ENCODE measurements at places on chromosomes 5 and 9.

DNA sequence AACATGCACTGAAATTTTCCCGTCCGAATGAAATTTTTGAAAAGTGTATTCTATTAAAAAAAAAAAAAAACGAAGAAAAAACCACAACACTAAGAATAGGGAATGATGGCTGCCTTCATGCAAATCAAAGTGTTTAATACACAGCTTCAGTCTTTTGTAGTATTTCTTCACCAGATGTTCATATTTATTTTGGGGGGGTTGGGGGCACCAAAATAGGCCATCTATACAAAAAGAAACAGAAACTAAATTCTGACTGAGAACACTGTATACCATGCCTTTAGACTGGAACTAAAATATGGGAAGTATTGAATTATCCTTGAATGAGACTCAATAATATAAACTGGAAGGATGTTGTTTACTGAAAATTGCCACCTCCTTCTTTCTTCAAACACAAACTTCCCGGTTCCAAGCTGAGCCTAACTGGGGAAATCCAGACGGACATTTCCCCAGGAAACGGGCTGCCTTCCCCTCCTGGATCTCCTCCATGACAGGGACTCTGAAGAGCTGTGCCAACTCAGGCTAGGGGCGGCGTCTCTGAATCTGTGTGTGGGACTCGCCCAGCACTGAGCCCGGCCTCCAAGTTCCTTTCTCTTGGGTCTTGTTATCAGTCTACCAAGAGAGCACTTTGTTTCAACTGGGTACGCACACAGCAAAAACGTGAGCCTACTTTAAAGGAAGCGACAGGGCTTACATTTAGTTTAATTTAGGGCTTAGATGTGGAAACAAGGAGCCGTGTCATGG, 511.3 kb upstream of the ADAMTS16 start:
- no peak for DNase-seq

DNA sequence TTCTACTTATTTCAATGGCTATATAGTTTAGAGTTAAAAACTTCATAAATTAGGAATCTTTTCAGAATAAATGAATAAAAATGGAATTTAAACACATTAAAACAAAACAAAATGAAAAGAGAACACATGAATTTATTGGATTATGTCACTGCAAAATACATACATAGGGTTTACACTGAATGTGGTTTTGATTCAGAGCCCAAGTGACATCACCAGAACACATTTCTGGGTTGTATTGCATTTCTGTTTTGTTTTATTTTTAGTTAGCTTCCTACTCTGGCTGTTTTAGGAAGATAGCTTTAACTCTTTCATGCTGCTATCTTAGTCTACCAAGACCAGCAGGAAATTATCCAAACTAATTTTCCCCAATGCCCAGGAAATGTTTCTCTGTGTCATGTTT, 1935.0 kb downstream of the EFNA5 start:
- no peak for DNase-seq

GRCh38 chr5:68087866-68088265, 127.7 kb upstream of the PIK3R1 start:
- no peak for DNase-seq

- no peak for DNase-seq
Measured at GRCh38 chr5:59207401-59207800, 624.5 kb downstream of the RAB3C start.

DNA sequence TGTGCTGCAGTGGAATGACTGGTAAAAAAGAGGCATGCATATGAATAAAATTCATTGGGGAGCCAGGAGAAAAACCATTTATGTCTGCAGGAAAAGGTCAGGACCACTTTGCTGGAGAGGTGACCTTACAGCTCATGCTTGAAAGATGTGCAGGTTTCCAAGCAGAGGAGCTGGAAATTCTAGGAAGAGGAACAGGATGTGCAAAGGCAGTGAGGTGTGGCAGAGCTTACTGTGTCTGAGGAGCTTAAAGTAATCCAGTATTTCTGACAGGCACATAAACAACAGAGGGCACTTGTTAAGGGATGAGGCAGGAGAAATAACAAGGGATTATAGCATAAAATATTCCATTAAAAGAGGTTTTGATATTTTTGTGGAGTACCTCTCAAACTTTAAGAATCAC, 203.2 kb downstream of the CD180 start:
- no peak for DNase-seq

- DNase-seq = no peak
Measured at GRCh38 chr9:80059979-80060378, 488.2 kb downstream of the TLE4 start.

DNA sequence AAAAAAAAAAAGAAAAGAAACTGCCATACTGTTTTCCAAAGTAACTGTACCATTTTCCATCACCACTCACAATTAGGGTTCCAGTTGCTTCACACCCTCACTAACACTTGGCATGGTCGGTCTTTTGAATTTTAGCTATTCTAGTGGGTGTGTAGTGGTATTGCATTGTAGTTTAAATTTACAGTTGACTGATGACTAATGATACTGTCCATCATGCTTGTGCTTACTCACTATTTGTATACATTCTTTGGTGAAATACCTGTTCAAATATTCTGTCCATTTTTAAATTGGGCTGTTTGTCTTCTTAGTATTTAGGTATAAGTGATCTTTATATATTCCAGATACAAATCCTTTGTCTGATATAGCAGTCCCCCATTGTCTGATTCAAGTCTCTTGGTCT, 36.2 kb upstream of the ZNF169 start:
- no peak for DNase-seq

DNA sequence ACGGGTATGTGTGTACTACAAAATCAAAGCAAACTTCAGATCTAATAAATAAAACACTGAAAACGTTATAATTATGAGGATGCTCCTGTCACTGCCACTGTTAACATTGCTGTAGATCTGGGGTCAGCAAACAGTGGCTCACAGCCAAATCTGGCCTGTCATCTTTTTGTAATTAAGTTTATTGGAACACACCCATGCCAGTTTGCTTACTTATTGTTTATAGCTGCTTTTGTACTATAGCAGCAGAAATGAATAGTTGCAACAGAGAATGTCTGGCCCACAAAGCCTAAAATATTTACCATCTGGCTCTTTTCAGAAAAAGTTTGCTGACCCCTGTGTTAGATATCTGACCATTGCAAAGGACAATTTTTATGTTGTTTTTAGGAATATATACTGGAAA, 32.1 kb downstream of the PRRC1 start:
- no peak for DNase-seq

DNA sequence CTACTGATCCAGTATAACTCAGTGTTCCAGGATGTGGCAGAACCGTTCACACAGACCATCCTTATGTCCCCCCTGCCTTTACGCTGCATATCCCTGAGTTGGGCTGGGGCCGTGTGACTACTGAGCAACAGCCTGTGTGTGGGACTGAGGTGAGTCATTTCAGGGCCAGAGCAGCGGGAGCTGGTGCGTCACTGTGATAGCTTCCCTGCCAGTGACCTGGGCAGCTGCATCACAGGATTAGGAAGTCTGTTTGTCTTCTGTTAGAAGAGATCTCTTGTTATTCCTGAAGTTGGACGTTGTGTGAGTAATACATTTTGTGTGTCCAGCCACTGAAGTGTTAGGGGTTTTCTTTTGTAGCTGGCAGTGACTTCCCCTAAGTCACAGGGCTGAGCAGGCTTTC, 35.6 kb downstream of the TPPP start:
- no peak for DNase-seq

- no peak for DNase-seq
Measured at GRCh38 chr5:154063372-154063771, 24.6 kb downstream of the MFAP3 start.

DNA sequence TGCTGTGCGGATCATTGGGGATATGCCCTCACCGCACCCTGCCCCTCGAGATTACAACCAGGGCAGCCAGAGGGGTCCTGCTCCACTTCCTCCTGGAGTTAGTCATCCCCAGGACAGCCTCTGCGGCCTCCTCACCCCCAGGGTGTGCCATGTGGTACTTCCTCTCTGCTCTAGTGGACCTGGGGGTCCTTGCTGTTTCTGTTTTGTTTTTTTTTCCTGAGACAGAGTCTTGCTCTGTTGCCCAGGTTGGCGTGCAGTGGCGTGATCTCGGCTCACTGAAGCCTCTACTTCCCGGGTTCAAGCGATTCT, 5.2 kb upstream of the FCN1 start:
- DNase-seq = no peak

- DNase-seq = no peak
Measured at GRCh38 chr5:146073239-146073900, 32.0 kb downstream of the PLAC8L1 start.

GRCh38 chr5:131944702-131945550, 537 bp downstream of the MEIKIN start:
- no peak for DNase-seq

GRCh38 chr5:10222326-10222725, 27.4 kb downstream of the ATPSCKMT start:
- DNase-seq = no peak

DNA sequence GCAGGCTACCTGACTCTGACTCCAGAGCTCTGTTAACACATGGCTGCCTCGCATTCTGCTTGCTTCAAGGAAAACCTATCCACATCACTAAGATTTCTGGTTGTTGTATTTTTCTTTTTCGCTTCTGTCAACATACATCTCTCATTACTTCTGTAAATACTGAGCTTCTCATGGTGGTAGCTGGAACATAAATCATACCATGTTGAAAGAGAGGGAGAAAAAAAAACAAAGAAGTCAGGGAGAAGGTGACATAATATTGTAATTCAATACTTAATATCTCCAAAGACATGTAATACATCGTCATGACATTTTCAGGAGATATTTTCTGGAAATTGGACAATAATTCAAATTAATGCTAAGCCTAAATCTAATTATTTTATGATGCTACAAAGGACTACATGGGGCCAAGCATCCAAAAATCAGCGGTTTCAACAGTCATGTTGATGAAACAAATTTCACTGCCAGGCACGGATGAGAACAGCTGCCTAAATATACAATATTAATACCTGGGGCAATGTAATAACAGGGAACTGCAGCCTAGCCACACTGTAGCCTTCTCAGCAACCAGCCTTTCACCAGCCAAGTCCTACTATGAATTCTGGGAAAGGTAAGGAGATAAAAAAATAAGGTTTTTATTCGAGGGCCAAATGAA, 332.0 kb downstream of the TRIM32 start:
- no peak for DNase-seq

DNA sequence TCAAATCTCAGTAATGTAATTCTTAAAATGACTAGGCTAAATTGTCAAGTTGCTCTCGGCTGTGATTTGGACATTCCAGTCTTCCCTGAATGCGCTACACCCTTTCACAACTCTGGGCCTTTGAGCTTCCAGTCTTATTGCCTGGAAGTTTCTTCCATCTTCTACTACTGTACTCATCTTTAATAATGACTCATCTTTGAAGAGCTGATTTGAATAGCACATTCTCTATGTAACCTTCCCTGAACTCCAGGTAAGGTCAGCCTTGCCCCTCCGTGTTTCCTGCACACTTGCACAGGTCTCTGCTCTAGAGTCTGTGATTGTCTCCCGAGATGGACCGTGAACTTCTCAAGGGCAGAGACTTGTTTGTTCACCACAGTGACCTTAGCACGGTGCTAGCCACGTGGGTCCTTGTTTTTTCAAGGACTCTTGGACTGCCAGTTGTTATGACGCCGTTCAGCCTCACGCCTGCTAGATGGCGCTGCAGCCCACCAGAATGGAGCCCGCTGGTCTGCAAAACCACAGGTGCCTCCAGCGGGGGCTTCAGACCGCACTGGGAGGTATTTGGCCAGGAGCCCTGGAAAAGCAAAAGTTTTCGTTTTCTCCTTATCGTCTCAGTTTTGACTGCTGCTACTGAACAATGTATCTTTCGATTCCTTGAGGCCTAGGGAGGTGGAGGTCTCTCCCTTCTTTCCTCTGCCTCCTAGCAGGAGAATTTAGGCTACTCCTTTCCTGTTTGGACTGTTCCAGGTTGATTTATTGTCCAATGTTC, 44.4 kb downstream of the SEC61B start:
- peak; percentile 17 for DNase-seq

GRCh38 chr5:68049053-68049713, 166.4 kb upstream of the PIK3R1 start:
- peak; percentile 85 for DNase-seq

DNA sequence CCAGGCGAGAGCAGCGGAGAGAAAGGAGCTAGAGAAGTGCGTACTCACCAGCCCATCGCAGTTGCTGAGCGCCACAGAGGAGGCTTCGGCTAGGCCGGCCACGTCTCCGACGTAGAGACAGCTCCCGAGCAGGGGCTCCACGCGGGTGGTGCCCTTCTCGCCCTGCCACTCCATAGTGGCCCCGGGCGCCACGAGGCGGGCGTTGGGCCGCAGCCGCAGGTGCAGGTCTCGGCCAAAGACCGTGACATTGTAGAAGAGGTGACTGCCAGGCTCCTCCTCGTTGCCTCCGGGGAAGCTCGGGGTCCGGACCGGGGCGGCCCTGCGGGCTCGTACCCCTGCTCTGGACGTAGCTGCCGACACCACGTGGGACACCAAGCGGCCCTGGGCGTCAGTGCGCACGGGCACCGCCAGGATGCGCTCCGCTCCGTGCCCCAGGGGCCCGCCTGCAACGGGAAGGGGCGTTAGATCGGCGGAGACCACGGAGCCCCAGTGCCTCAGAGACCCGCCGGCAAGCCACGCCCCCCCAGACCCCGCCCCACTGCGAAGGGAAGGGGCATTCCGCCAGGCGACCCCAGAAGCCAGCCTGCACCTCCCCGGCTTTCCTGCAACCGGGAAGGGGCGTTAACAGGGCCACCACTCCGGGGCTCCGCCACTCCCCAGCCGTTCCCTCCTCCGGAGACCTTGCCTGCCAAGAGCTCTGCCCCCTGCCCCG, 1.4 kb downstream of the ADAMTS2 start:
- no peak for DNase-seq

DNA sequence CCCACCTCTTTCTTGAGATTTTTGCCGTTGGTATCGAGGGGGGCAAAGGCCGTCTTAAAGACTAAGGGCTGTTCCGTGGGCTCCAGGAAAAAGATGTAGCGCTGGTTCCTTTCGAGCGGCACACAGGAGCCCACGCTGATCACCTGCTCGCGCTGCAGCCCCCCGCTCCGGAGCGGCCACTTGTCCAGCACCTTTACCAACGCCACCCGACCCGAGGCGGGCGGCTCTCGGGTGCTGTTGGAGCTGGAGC, 781 bp downstream of the NRG2 start:
- DNase-seq = no peak

GRCh38 chr9:98255061-98255577, 330 bp downstream of the TBC1D2 start:
- DNase-seq = no peak

All from GM04504 (cell line).